ENCODE measurements at places on chromosomes 1 and 21.

GRCh38 chr1:93904228-93904627, 5.0 kb downstream of the GCLM start:
- no peak for DNase-seq

- peak; percentile 90 for DNase-seq
These were observed 8.2 kb upstream of the TARBP1 start for GRCh38 chr1:234486858-234487840.

GRCh38 chr1:54583871-54584270, 35.8 kb downstream of the ACOT11 start:
- DNase-seq, result no peak

DNA sequence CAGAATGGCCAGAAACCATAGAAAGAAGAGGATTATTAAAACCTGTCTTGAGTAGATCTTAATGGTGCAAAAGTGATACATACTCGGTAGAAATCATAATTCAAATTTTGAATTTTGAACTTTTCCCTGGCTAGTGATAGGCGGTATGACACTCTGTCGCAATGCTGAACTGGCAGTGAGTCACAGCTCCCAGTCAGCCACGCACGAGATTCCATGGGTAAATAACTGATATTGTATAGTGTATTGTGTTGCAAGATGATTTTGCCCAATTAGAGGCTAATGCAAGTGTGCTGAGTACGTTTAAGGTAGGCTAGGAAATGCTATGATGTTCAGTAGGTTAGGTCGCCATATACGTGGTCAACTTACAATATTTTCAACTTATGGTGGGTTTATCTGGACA, 207.0 kb downstream of the SIPA1L2 start:
- DNase-seq, result peak; percentile 55

GRCh38 chr1:55375617-55376258, 160.6 kb upstream of the USP24 start:
- DNase-seq, result peak; percentile 13

DNA sequence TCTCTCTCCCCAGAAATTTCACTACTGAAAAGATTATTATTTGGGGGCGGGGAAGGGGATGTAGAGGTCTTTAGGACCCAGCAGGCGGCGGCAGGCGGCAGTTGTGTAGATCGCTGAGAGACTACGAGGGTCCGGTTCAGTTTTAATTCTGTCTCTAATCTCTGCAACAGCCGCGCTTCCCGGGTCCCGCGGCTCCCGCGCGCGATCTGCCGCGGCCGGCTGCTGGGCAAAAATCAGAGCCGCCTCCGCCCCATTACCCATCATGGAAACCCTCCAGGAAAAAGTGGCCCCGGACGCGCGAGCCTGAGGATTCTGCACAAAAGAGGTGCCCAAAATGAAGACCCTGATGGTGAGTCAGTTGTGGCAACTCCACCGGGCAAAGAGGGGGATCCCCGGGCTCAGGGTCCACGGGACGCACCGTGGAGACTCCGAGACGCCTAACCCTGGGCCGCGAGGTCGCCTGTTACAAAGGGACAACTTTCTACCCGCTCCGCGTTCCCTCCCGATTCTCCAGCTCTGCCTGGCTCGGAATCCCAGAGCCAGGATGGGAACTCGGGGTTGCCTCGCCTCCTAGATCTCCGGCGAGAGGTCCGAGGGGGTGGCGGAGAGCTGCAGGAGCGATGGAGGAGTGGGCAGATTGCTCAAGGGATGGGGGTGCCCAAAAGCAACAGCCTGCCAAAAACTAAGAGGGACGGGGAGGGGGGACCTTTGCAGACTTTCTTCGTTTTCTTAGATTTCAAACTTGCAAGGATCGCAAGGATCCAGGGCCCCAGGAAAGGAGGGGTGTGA, at the start of gene ST6GALNAC5:
TSS of gene ST6GALNAC5 (plus strand) at position 139 of the 789 bp plus-strand sequence.
- peak; percentile 15 for DNase-seq

GRCh38 chr1:20349561-20349960, 58.9 kb downstream of the VWA5B1 start:
- peak; percentile 63 for DNase-seq

All from trophoblast cell (in vitro differentiated cells and primary cell).